ENCODE measurements at places on chromosomes 3 and 15. TPM values are rescaled to one million over a fixed set of nuclear protein-coding genes. Genes with fewer than 3 reads are reported as not detected.

The TM6SF1 gene
- 6.9 TPM for total RNA-seq

The SLC9C1 gene
- total RNA-seq: 0.29 TPM

The MELTF gene
- total RNA-seq: 12.1 TPM

The AADACL2 gene
- 1.2 TPM for total RNA-seq

The SNTN gene
- not detected for total RNA-seq

The FES gene
- 41.8 TPM for total RNA-seq

The PDZRN3 gene
- total RNA-seq: 71.9 TPM

DNA sequence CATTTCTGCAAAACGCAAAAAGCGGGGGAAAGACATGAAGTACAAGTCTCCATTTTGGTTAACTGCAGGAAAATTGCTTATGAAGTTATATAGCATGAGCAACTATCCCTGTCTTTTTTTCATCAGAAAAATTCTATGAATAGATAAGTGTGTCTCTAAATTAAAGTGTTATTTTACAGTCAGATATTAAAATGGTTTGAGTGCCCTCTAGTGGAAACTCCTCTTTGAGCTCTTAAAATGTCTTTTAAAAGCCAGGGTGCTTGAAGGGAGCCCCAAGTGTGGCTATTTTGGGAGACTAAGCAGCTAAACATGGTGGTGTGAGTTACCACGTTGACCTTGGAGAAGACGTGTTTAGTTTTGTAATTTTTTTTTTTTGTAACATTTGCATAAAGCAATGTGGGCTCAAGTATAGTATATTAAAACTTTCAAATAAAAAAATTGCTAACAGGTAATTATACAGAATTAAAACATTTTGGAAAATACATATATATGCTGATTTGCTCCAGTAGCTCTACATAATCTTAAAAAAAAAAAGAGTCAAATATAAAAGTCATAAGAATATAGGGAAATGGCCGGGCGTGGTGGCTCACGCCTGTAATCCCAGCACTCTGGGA, 77.2 kb downstream of the PPP2R3A start:
- no peak for DNase-seq

- peak; percentile 48 for DNase-seq
Observed at GRCh38 chr3:126319701-126320295, 37.4 kb downstream of the KLF15 start.

- DNase-seq: no peak
Observed at GRCh38 chr3:105423397-105423796, 56.7 kb downstream of the ALCAM start.

GRCh38 chr3:161069511-161070251, 35.5 kb downstream of the B3GALNT1 start:
- DNase-seq: no peak

DNA sequence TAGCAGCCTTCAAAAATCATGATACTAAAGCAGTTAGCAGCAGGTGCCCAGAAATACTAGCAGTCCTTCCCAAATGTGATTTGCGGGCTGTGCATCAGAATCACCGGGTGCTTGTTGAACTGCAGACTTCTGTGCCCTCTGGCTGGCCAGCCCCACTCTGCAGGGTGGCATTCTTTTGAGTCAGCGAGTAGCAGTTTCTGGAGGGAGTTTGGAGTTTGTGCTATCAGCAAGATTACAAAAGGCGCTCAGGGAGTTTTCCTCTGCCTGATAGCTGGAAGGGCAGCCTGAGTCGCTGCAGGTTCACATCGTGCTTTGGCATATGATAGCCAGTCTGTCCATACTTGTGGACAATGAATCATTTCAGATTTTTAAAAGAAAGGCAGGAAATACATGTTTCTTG, 57.6 kb downstream of the CLDN11 start:
- DNase-seq: no peak

- DNase-seq: no peak
Observed at GRCh38 chr15:39623529-39623931, 42.7 kb downstream of the THBS1 start.

DNA sequence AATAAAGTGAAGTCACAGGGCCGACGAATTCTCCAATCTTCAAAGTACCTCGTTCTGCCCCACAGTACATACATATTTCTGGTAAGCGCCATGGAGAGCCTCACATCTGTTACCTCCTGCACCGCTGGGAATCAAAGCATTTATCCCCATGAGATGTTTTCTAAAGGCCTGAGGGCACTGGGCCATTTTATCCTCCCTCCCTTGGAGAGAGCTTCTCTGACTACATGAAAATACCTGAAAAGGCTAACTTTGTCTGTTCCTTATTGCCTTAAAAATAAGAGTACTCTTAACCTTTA, 148.1 kb downstream of the RORA start:
- DNase-seq: no peak

DNA sequence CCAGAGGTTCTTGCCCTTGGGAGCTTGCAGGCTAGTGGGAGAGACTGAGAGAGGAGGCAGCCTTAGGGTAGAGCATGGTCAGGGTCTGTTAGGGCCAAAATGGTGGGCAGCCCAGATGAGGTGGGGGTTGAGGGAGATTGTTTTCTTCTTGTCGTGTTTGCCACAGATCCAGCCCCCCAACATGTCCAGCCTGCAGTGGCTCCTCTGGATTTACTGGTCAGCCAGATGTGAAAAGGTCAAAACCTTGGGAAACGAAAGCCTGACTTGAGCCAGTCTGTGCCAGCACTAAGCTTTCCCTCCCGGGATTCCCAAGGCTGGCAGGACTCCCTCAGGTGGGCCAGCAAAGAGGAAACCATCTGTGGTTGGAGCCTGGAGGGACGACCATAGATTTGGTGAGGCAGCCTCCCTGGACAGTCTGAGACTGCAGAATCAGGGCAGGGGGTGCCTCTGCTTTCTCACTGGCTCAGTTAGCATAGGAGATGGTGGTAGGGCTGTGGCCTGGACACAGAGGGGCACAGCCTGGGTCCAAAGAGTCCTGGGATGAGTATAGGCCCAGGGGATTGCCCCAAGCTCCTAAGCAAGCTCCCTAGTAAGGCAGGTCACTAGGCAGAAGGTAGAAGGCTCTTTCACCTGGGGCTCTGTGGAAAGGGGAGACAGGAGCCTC, 51.2 kb upstream of the PRR23C start:
- DNase-seq: no peak

GRCh38 chr3:18372786-18373405, 52.2 kb downstream of the SATB1 start:
- no peak for DNase-seq

DNA sequence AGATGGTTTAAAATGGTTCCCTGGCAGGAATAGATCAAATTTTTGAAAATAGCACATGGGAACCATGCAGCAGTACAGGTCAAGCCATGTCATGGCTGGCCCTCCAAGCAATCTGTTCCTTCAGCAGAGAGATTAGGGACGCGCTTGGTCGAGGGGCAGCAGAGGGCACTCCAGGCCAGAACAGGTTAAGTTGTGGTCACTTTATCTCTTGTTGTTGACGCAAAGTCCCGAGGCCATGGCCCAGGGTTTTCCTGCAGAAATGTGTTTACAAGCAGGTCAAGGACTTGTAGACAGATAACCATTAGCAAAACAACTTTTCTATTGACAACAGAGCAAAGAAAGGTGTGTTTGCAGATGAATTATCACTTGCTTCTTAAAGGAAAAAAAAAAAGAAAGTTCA, 570.0 kb upstream of the NR2F2 start:
- no peak for DNase-seq

- DNase-seq: no peak
Observed at GRCh38 chr3:3771567-3771966, 27.7 kb upstream of the LRRN1 start.

GRCh38 chr3:8233938-8234337, 267.7 kb upstream of the LMCD1 start:
- no peak for DNase-seq

DNA sequence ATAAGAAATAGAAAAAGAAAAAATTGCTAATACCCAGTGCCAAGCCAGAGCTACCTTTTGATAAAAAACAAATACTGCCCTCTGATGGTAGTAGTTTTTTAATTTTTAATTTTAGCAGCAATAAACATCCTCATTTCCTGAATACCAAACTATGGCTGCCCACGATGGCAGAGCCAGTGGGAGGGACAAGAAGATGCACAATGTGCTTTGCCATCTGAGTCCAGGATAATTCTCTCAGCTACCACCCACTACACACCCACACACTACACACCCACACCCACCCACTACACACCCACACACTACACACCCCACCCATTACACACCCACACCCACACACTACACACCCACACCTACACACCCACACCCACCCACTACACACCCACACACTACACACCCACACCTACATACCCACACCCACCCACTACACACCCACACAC, 17.8 kb downstream of the CEP19 start:
- no peak for DNase-seq

GRCh38 chr3:172444821-172445220, 3.4 kb downstream of the GHSR start:
- no peak for DNase-seq

GRCh38 chr3:97871801-97872524, 50.2 kb downstream of the CRYBG3 start:
- no peak for DNase-seq

GRCh38 chr3:27080258-27080525, 289.0 kb downstream of the NEK10 start:
- DNase-seq: no peak

DNA sequence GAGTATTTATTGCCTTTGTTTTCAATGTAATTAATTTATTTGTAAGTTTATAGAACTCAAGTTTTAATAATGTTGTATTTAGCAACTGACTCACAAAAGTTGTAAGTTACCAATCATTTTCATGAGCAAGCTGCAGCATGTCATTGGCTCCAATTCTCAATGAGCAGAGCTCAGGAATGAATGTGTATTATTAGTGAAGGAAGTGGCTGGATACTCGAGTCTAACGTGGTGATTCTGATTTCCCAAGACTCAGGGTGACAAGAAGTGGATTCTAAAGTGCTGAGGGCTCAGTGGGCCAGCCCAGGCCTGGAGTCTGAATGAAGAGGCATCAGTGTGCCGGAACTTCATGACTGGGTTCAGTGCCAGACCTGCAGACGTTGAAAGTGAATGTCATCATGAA, 39.6 kb downstream of the CLDN11 start:
- no peak for DNase-seq

All from posterior vena cava (tissue), 2 donors.